Stimulated activated CD4-positive, alpha-beta T cell treated with anti-CD3 and anti-CD28 coated beads, TNF-alpha, amount 100 ng/mL, for 4 hours (primary cell): ENCODE measurements at places on chromosomes 13 and 19.

- DNase-seq: no peak
Measured at GRCh38 chr13:60701895-60702294, 304.9 kb downstream of the TDRD3 start.

DNA sequence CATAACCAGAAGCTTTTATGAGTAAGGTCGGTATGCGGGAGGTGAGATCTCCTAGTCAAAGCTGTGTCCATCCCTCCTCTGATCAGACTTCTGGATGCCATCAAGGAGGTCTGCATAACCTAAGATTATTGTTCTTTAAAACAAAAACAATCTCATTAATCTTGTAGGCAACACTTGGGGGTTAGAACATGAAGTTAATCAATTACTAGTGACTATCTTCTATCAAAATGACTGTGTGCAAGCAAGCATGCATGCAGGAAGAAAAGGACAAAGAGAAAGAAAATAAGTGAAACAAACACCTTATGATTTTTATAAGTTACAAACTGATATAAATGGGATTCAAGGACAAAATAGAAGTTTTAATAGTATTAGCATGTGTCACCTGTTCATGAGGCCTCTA lies 2435.9 kb upstream of the PCDH20 start:
- DNase-seq: no peak

- peak; percentile 86 for DNase-seq
Measured at GRCh38 chr19:45478454-45479238, 10.8 kb downstream of the FOSB start.

- no peak for DNase-seq
Measured at GRCh38 chr13:27968316-27969081, 616 bp downstream of the CDX2 start.
